CD4-positive, alpha-beta T cell treated with Interleukin-1 beta for 1 hour (primary cell): ENCODE measurements at places on chromosomes 5 and 9.

DNA sequence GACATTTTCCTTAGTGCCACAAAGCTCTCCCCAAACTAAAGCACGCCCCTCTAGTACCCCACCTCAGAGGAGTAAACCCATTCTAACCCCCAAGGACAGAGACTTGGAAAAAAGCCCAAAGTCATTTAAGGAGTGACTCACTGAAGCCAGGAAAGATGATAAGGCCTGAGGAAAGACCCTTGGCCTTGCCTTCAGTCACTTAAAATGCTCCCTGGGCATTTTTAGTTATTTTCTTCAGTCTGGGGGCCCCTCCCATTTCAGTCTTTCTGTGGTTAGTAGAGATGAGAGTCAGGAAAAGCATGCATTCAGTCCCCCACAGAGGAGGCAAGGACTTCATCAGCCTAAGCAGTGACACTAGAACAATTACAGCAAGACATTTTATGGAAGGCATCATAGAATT is 13.7 kb upstream of the TLX3 start:
- DNase-seq = no peak

GRCh38 chr9:3846573-3846972 is 320.8 kb upstream of the RFX3 start:
- no peak for DNase-seq

- no peak for DNase-seq
These were observed 217.2 kb downstream of the MELK start for GRCh38 chr9:36789886-36790285.

GRCh38 chr9:1960342-1961042 is 54.7 kb upstream of the SMARCA2 start:
- DNase-seq = no peak

DNA sequence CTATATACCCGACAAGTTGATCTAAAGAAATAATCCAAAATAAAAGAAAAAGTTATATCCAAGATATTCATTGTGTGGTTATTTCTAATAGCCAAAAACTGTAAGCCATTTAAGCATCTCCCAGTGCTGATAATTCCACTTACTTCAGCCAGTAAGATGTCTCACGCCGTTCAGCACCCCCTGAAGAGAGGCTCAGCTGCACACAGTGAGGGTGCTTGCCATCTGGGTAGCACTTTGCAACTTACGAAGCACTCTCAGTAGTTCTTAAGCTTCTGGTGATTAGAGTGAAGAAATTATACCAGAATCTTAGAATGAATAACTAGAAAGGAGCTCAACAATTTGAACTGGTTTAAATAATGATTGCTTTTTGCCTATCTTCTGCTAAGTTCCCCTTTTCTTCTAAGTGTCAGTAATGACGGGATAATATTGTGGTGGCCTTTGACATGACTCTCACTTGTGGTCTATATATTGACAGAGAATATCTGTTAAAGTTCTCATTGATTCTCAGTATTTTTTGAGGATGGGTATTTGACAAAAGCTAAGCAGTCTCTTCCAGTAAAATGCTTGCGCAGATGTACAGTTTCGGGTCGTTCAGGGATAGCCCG is 26.2 kb upstream of the LTC4S start:
- DNase-seq = no peak

GRCh38 chr5:58683567-58683966 is 100.7 kb downstream of the RAB3C start:
- DNase-seq = no peak

- DNase-seq = no peak
These were observed 958 bp upstream of the LCN8 start for GRCh38 chr9:136759001-136759400.

GRCh38 chr5:113917997-113918396 is 404.5 kb downstream of the YTHDC2 start:
- DNase-seq = no peak

DNA sequence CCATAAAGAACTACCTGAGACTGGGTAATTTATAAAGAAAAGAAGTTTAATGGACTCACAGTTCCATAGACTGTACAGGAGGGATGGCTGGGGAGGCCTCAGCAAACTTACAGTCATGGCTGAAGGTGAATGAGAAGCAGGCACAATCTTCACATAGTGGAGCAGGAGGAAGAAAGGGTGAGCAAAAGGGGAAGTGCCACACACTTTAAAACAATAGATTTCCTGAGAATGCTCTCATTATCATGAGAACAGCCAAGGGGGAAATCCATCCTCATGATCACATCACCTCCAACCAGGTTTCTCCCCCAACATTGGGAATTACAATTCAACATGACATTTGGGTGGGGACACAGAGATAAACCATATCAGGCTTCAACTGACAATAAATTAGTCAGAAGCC is 664.9 kb downstream of the TAF11L14 start:
- DNase-seq = no peak

- DNase-seq = peak; percentile 52
These were observed 121.6 kb downstream of the TLR4 start for GRCh38 chr9:117825609-117826347.

DNA sequence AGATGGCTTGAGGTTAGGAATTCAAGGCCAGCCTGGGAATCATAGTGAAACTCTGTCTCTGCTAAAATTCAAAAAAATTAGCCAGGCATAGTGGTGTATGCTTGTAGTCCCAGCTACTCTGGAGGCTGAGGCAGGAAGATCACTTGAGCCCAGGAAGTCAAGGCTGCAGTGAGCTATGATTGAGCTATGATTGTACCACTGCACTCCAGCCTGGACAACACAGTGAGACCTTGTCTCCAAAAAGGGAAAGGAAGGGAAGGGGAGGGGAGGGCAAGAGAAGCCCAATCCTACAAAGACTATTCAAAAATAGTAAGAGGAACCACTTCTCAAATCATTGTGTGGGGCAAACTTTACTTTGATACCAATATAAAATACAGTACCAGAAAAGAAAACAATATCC is 11.2 kb downstream of the SEMA4D start:
- DNase-seq = no peak

- no peak for DNase-seq
These were observed 3.7 kb downstream of the PLAC8L1 start for GRCh38 chr5:146101646-146102045.

DNA sequence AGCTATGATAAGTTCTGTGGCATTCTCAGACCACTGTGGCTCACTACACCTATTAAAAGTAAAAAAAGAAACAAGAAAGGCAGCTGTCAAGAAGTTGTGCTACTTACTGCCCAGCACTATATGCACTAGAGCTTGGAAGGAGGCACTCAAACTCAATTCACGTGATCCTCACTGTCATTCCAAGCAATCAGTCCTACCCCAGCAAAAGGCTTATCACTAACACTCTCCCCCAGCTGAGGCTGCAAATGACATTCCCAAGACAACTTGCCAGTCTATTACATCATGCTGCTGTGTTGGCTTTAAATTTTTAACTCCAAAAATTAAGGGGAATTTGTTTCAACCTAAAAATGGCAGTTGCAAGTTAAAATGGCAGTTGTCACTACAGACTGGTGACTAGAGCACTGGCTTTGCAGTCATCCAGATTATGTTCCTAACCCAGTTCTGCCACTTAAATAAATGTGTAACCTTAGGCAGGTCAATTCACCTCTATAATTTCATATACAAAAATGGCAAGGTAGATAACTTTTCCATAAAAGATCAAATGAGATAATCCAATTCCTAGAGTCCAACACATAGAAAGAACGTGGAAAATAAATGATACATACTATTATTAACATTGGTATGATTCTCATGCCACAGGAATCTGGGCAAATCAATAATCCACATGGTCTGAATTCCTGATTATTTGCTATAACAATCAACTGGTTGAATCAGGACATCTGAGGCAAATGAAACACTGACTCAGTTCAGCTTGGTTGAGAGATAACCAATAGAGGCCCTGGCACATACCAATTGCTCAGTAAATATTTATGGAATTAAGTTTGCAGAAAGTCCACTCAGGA is 52.4 kb downstream of the FBXW11 start:
- DNase-seq = no peak

GRCh38 chr9:101738566-101739183 is at the start of gene GRIN3A:
GRIN3A (minus strand) TSS chr9:101738647; CDS start chr9:101737979, 668 bp downstream.
- no peak for DNase-seq

DNA sequence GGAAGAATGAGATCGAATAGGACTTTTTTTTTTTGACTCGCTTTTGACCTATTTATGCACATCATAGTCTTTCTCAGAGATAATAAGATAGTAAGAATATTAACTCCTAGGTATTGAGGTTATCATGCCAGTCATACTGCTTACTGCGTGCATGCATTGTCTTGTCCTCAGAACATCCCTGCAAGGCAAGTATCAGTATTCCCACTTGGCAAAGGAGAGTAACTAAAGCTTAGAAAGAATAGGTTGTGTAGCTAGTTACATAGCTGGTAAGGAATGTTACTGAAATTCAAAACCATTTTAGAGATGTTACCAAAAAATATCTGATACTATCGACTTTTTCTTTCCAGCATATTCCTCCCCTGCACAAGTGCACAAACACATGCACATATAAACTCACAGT is 296.1 kb upstream of the CLINT1 start:
- no peak for DNase-seq

DNA sequence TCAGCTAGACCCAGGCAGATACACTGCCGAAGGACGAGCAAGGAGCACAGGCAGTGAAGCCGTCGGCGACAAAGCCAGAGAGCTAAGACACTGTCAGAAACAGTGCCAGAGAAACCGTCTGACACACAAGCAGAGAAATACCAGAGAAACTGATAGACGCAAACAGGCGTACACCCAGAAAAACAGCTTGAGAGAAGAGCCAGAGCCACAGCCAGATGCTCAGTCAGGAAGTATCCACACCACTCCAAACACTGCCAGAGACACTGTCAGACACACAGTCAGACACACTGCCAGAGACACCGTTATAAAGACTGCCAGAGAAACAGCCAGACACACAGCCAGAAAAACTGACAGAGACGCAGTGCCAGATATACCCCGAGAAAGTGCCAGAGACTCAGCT is 19.1 kb downstream of the CNTFR start:
- no peak for DNase-seq

DNA sequence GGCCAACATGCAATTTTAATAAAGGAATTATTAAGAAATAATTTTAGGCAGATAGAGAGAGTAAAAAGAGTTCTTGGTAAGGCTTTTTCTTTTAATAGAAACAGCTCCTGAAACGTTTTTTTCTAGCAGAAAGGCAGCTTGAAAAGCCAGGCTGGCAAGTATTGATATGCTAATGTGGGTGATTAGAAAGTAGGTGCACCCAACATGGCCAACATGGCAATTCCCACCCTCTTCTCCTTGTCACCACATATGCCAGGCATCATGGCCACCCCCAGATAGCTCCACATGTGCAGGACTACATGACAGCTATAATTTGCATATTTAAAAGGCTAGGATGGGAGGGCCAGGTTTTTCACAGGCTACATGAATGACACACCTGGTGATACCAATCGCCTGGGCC is 615.2 kb downstream of the PTPRD start:
- no peak for DNase-seq

DNA sequence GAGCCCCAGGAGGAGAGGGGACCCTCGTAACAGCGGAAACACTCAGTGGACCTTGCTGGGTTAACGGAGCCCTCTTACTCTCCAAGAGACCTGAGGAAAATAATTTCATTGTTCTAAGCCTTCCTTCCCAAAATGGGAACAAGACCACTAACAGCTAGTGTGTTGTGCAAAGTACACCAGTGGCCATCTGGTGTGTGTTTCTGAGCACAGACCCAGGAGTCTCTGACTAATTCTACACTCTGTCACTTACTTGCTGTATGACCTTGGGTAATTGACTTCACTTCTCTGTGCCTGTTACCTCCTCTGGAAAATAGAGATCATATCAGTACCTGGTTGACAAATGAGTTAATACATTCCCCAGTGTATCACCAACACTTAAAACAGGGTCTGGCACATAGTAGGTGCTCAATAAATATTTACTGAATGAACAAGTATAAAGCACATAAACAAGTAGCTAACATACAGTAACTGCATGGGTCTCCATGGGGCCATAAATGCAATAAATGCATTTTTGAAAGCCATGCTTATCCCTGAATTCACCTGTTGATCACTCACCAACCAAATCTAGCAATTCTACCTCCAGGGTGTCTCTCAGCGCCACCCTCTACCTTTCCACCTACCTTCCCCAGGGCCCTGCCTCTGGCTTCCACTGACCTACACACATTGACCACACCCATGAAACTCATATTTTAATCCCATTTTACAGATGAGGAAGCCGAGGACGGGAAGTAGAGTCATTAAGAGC is 44.7 kb upstream of the AKNA start:
- DNase-seq = no peak

DNA sequence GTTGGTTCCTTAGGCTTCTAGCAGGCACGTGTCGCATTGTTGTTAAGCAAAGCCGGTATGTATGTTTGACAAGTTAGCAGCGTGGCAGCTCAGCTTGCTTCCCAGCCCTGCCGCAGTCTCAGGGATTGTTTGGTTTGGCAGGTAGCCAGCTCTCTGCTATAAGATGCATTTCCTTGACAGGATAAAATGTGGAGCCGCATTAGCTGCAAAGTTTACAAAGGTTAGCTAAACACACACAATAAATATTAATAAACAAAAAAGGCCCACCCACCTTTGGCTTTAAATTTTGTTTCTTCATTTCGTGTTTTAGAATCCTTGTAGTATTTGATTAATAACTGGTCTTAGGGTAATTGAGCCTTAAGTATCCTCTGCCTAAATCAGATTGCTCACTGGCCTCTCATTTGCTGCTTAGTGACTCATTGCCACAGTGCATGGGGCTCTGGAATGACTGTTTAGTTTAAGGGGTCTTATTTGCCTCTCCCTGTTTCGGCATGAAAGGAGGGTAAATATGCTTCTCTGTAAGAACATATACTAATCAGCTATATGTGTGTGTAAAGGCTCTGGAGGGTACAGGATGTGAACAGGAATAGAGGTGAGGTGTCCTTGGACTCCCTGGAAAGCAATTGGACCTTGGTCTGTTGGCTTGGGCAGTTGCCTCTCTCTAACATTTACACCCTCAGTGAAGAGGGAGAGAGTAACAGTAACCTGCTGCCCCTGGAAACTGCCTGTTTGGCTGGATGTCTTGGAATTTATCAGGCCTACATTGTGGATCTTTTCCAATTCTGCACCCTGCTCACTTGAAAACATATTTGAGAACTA is 122.0 kb downstream of the GDNF start:
- no peak for DNase-seq

GRCh38 chr5:2921176-2921575 is 169.7 kb upstream of the IRX2 start:
- DNase-seq = no peak

DNA sequence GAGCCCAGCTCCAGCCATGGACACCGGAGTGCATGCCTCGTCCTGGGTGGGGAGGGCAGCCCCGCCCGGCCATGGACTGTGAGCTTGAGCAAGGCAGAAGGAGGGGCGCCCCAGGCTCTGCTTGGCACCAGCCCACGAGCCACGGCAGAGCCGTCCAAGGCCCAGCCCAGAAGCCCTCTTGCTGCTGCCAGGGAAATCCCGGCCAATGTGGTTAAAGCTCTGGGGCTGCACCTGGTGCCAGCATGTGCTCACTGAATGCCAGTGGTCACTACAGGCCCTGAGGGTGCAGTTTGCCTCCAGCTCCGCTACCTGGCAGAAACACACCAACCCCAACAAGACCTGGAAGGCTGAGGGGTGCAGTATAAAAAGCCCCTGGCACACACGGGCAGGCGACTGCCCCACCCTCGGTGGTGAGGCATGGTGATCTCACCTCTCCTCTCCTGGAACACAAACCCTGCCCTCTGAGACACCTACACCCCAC is 11.8 kb downstream of the BRD3 start:
- DNase-seq = no peak
